Central memory CD8-positive, alpha-beta T cell (primary cell): ENCODE measurements at places on chromosomes 3 and 15.
A peak's percentile ranks its signal among the peaks of the same experiment; 100 is the strongest.

DNA sequence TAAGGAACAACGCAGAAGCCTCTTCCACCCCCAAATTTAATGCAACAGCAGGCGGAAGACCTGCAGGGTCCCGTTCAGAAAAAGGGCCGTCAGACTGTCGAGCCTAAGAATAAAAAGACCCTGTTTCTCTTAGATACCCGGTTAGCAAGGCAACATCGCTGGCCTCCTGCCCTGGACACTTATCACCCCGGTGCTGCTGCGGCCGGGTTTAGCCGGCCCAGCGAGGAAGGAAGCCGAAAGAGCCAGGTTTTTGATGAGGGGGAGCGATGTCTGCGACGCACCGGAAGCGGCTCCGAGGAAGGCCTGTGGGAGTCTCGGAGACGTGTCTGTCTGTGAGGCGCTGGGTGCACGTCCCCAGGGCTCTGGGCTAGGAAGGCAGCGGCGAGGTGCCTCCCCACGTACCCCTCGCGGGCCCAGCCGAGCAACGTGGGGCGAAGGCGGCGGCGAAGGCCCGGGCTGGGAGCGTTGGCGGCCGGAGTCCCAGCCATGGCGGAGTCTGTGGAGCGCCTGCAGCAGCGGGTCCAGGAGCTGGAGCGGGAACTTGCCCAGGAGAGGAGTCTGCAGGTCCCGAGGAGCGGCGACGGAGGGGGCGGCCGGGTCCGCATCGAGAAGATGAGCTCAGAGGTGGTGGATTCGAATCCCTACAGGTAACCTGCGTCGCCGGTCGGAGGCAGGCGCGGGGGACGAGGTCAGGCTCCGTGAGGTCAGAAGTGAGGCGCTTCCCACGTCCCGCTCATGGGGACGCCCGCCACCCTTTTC is at the start of gene UBA5:
Gene UBA5 (plus strand): TSS at position 278 of the 759 bp plus-strand sequence. CDS start 209 bp downstream, at position 487.
- DNase-seq = peak; percentile 50
- peak within 1 kb of the TSS; percentile 95 for H3K4me3 ChIP-seq
- no peaks in the 10 kb centered on the region for H3K27me3 ChIP-seq

- H3K27ac ChIP-seq = no peak overlapping the region
- no peaks in the 10 kb centered on the region for H3K4me1 ChIP-seq
Observed at GRCh38 chr3:99958222-99958912, 140.7 kb downstream of the CMSS1 start.

- no peak for DNase-seq
- peaks cover 81% of the 10 kb centered on the region for H3K4me1 ChIP-seq
- peaks cover 51% of the 10 kb centered on the region for H3K36me3 ChIP-seq
Observed at GRCh38 chr15:74786551-74787165, 4.8 kb downstream of the CSK start.

DNA sequence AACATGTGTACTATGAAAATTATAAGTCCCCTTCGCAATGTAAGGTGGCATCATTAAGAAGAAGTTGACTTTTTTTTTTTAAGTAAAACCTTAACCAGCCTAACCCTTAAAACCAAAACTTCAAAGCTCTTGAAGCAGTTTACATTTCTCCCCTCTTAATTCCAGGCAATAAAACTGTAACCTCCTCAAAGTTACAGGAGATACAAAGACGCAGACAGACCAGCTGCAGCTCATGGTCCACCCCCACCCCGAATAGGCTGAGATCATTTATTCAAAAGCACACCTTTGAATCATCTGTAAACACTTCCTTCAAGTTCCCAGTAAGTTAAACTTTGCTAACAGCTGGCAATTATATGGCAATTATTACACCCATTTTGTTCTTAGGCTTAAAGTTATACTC is 414.5 kb downstream of the ERC2 start:
- no peak for DNase-seq
- H3K27me3 ChIP-seq = no peaks in the 10 kb centered on the region
- no peak overlapping the region for H3K27ac ChIP-seq
- H3K36me3 ChIP-seq = no peaks in the 10 kb centered on the region
- H3K4me1 ChIP-seq = no peaks in the 10 kb centered on the region

DNA sequence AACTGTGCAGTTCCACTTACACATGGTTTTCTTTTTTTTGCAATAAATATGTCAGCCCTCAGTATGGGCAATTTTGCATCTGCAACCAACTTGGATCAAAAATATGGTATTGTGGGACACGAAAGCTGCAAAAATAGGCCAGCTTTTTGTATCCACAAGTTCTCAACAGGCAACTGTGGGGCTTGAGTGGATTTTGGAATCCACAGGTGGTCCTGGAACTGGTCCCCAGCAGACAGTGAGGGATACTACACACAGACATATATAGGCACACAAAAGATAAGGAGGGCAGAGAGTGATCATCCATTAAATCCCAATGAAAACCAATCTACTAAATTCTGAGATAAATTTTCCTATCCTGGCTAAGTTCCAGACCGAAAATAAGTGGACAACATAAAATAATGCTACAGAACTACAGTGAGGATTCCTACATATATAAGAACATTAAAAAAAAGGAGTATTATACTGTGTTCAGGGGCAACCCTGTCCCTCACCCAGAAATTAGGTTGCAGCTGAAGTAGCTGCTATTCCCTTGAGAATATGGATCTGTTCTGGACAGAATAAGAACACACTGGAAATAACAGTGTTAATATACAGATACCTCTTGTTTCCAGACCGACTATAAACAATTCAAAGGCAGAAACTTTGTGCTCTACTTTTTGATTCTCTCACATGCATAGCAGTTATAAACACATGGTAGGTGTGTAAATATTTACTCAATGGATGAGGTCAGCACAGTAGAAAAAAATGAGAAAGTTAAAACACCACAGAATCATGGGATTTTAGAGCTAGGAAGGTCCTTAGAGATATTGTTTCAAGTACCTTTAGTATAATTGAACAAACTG is 25.4 kb downstream of the DENND4A start:
- H3K36me3 ChIP-seq = peaks cover 17% of the 10 kb centered on the region
- H3K27ac ChIP-seq = no peak overlapping the region
- DNase-seq = no peak
- H3K4me1 ChIP-seq = peaks cover 55% of the 10 kb centered on the region

DNA sequence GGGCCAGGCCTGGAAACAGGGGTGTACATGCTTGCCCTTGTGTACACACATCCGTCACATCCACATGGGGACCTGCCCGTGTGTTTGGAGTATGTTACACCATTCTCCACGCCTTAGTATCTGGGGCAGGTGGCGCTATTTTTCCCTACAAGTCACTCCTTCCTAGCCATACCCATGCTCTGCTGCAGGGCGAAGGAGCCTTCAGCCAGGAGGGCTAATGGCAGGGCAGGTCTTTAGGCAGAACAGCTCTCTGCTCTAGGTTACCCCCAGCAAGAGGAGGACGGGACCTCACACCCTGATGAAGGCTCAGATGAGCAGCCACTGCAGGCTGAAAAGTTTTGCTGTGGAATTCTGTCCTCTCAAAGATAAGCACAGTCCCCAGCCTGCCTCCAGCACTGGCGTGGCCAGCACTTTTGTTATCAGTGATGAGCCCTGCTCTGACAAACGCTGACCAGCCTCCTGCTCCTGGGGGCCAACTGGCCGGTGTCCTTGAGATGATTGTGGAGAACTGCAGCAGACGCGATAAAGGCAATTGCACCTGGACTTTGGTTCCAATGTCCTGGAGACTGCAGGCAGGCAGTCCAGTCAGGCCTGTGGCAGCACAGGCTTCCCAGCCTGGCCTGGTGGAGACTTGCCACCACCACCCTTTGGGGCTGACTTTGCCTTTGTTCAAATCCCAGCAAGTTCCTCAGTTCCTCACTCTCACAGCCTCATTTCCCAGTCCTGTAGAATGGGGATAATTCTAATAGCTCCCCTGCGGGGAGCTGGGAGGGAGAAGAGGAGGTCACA is 19.8 kb upstream of the PIGZ start:
- DNase-seq = no peak
- H3K27ac ChIP-seq = no peak overlapping the region
- no peak overlapping the region for H3K4me3 ChIP-seq
- H3K27me3 ChIP-seq = peaks cover 47% of the 10 kb centered on the region
